ENCODE measurements at places on chromosomes 6 and 20. TPM values are rescaled to one million over a fixed set of nuclear protein-coding genes. Genes with fewer than 3 reads are reported as not detected.

GRCh38 chr6:105495515-105495914 lies 92.6 kb upstream of the PREP start:
- no peak for DNase-seq
- no peak overlapping the region for H3K27ac ChIP-seq
- H3K36me3 ChIP-seq = no peaks in the 10 kb centered on the region
- H3K4me1 ChIP-seq = no peaks in the 10 kb centered on the region
- peaks cover 2% of the 10 kb centered on the region for H3K27me3 ChIP-seq

The PRDM13 gene
- total RNA-seq = not detected

The SLC22A16 gene
- total RNA-seq = not detected

GRCh38 chr6:125511809-125512396 lies 210.1 kb upstream of the HDDC2 start:
- H3K4me1 ChIP-seq = peaks cover 10% of the 10 kb centered on the region
- H3K4me3 ChIP-seq = no peak overlapping the region
- no peaks in the 10 kb centered on the region for H3K36me3 ChIP-seq
- no peak for DNase-seq

DNA sequence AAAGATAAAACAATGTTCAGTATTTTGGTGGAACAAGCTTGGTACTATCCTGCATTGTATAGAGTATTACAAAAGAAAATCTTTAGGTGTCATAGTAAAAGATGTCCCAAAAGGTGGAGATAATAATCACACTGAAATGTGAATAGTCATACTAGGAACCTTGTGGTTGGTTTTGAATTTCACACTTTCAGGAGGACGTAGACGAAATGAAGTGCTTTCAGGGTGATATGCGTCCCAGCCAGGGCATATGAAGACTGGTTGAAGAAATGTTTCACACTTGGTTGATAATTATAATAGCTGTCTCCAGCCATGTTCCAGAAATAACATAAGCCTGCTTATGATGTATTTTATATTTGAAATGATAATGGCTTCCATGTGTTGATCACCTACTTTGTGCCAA lies 60.4 kb downstream of the SCAND1 start:
- no peak overlapping the region for H3K27ac ChIP-seq
- H3K4me1 ChIP-seq = no peaks in the 10 kb centered on the region
- no peak overlapping the region for H3K4me3 ChIP-seq
- H3K27me3 ChIP-seq = no peaks in the 10 kb centered on the region
- no peak for DNase-seq
- H3K36me3 ChIP-seq = no peaks in the 10 kb centered on the region

DNA sequence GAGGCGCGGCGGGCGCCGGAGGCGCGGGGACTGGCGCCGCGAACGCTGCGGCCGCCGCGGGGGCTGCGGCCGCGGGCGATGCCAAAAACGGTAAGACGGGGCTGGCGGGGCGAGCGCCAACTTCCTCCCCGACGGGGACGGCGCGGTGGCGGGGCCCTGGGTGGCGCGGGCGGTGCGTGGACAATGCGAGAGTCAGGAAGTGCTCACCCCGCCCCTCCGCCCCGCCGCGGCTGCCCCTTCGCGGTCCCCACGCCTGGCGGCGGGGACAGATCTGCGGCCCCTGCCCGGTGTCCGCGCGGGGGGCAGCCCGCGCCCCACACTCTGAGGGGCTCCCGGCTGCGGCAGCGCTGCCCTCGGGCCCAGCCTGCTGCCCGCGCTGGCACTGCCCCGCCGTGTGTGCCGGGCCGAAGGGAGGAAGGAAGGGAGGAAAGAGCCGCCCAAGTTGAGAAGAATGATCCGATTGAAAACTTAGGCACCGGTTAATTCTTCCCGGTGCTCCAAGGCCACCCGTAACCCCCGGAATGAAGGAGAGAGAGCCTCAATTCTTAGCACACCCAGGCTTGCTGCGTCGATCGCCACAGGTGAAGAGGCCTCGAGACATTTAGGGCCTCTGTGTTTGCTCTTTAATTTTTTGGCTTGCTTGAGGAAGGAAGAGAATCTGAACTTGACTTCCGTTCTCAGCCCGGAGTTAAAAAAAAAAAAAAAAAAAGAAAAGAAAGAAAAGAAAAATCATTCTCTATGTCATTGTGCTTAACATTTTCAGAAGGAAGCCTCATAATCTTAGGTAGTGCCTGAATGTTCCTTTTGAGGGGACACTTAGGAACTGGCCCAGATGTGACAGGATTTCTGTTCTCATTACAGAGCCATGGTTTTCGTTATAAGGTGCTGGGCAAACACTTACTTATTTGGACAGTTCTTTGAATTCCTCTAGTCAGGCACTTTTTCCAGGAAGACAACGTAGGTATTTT lies 982 bp downstream of the HECA start:
- DNase-seq = peak; percentile 69
- peak overlapping the region; percentile 93 for H3K27ac ChIP-seq
- H3K27me3 ChIP-seq = peaks cover 3% of the 10 kb centered on the region
- H3K4me3 ChIP-seq = peak overlapping the region; percentile 94
- peaks cover 32% of the 10 kb centered on the region for H3K4me1 ChIP-seq

DNA sequence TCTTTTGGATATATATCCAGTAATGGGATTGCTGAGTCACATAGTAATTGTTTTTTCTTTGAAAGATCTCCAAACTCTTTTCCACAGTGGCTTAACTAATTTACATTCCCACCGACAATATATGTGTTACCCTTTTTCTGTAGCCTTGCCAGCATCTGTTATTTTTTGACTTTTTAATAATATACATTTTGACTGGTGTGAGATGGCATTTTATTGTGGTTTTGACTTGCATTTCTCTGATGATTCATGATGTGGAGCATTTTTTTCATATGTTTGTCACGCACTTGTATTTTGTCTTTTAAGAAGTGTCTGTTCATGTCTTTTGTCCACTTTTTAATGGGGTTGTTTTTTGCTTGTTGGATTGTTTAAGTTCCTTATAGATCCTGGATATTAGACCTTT lies 58.9 kb upstream of the OPRM1 start:
- no peaks in the 10 kb centered on the region for H3K27me3 ChIP-seq
- no peak overlapping the region for H3K4me3 ChIP-seq
- H3K36me3 ChIP-seq = no peaks in the 10 kb centered on the region
- peaks cover 7% of the 10 kb centered on the region for H3K4me1 ChIP-seq

GRCh38 chr20:17786221-17786718 lies 86.5 kb downstream of the BANF2 start:
- no peak overlapping the region for H3K27ac ChIP-seq
- no peak for DNase-seq
- no peaks in the 10 kb centered on the region for H3K36me3 ChIP-seq
- H3K27me3 ChIP-seq = no peaks in the 10 kb centered on the region
- H3K4me1 ChIP-seq = peaks cover 6% of the 10 kb centered on the region

DNA sequence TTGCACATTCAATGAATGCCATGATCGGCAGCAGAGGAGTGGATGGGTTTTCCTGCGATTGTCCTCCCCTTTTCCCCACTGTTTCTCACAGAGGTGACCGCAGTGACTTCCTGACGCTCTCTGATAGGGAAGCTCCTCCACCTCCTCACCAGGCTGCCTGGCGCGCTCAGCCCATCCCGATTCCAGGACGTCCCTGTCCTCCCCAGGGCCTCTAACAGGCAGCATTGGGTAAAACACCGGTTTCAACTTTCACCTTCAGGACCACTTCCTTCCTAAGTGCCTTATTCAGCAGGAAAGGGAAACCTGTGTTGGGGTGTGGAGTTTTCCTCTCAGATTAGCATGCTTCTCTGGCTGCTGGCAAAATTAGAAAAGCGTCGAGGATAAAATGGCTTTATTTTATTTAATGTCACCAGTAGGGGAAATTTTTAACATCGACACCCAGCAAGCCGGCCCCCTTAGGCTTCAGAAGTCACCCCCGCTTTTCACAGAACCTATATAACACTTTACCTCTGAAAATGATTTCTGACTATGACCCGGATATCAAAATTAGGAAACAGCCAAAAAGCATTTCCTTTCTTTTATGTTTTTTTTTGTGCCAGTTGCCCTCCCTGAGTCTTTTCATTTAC lies 570.4 kb upstream of the GJE1 start:
- no peaks in the 10 kb centered on the region for H3K36me3 ChIP-seq
- peaks cover 16% of the 10 kb centered on the region for H3K4me1 ChIP-seq
- peak overlapping the region; percentile 71 for H3K4me3 ChIP-seq

The CST7 gene
- not detected for total RNA-seq

The RFX6 gene
- 23.9 TPM for total RNA-seq

DNA sequence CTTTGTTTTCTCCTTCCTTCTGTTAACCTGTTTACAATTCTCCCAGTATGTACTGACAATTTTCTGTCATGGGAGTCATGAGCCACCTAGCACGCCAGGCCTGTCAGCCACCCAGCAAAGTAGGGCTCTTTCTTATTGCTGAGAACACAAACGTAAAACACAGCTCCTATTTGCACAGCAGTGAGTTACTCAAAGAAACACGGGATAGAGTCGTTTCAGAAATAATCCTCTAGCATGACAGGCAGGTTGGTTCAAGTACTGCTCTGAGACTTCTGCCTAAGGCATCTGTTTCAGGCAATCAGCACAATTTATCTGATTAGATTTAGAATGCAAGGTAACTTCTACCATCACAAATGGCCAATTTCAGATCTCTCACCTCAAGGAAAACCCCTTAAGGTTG lies 88.8 kb downstream of the CD24 start:
- DNase-seq = no peak
- no peaks in the 10 kb centered on the region for H3K27me3 ChIP-seq
- no peaks in the 10 kb centered on the region for H3K36me3 ChIP-seq
- peak overlapping the region; percentile 79 for H3K27ac ChIP-seq
- peak overlapping the region; percentile 68 for H3K4me3 ChIP-seq
- peaks cover 68% of the 10 kb centered on the region for H3K4me1 ChIP-seq

DNA sequence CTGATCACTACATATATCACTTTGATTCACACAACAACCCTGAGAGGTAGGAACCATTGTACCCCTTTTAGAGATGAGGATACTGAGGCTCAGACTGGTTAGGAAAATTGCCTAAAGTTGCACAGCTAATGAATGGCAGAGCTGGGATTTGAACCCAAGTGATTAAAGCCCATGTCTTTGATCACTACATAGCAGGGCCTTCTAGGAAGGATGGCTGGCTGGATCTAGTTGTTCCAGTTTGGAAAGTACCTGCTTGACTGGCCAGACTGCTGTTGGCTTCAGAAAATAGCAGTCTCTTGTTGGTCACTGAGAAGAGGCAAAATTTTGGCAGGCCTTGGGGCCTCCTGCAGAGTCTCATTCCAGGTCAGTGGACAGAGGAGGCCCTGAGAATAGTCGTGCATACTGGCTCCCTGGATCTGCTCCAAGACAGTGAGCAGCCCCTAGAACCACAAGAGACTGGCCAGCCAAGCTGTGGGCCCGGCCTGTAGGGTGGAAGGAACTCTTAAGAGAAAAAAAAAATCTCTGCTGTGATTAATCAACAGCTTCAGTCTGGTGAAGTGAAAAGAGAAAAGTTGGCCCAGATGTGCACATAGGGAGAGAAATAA lies 17.5 kb downstream of the PPARD start:
- H3K36me3 ChIP-seq = peaks cover 16% of the 10 kb centered on the region
- peaks cover 51% of the 10 kb centered on the region for H3K4me1 ChIP-seq
- peak overlapping the region; percentile 40 for H3K4me3 ChIP-seq
- H3K27me3 ChIP-seq = no peaks in the 10 kb centered on the region
- H3K27ac ChIP-seq = peak overlapping the region; percentile 76

The PTK7 gene
- total RNA-seq = 115 TPM

The BTBD3 gene
- total RNA-seq = 114 TPM

- H3K27me3 ChIP-seq = peaks cover 14% of the 10 kb centered on the region
- no peak overlapping the region for H3K27ac ChIP-seq
- H3K4me1 ChIP-seq = peaks cover 4% of the 10 kb centered on the region
- no peak overlapping the region for H3K4me3 ChIP-seq
Observed at GRCh38 chr20:17457588-17458190, 73.5 kb downstream of the BFSP1 start.

DNA sequence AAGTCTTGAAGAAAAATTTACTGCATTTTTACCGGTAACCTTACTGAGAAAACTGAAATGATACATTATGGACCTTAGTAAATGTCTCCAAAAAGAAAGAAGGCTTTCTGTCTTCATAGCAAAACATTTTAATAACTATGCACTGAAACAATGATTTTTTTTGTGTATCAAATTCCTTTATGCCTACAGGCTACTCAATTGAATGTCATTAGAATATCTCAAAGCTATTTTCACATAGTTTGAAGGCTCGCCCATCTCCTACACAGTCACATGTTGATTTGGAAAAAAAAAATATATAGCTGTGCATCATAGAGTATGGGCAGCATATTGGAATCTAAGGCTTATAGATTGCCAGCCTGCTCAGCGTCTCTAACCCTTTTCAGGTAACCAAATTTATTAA lies 12.0 kb upstream of the MLIP start:
- peaks cover 5% of the 10 kb centered on the region for H3K27me3 ChIP-seq
- H3K27ac ChIP-seq = no peak overlapping the region
- no peak for DNase-seq
- H3K4me3 ChIP-seq = no peak overlapping the region
- H3K4me1 ChIP-seq = peaks cover 6% of the 10 kb centered on the region
- no peaks in the 10 kb centered on the region for H3K36me3 ChIP-seq

The ARFGAP1 gene
- 132 TPM for total RNA-seq

DNA sequence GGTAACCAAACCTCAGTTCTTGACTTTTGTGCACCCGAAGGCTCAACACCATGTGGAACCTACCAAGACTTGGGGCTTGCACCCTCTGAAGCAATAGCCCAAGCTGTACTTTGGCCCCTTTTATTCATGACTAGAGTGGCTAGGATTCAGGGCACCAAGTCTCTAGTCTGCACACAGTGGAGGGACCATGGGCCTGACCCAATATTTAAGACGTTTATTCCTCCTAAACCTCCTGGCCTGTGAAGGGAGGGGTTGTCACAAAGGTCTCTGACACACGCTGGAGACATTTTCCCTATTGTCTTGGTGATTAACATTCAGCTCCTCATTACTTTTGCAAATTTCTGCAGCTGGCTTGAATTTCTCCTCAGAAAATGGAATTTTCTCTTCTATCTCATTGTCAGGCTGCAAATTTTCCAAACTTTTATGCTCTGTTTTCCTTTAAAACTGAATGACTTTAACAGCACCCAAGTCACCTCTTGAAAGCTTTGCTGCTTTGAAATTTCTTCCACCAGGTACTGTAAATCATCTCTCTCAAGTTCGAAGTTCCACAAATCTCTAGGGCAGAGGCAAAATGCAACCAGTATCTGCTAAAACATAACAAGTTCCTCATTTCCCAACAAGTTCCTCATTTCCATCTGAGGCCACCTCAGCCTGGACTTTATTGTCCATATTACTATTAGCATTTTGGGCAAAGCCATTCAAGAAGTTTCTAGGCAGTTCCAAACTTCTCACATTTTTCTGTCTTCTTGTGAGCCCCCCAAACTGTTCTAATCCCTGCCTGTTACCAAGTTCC lies 481.4 kb upstream of the BTBD3 start:
- no peak for DNase-seq
- no peaks in the 10 kb centered on the region for H3K27me3 ChIP-seq
- H3K4me1 ChIP-seq = no peaks in the 10 kb centered on the region
- peaks cover 7% of the 10 kb centered on the region for H3K36me3 ChIP-seq
- H3K27ac ChIP-seq = no peak overlapping the region

DNA sequence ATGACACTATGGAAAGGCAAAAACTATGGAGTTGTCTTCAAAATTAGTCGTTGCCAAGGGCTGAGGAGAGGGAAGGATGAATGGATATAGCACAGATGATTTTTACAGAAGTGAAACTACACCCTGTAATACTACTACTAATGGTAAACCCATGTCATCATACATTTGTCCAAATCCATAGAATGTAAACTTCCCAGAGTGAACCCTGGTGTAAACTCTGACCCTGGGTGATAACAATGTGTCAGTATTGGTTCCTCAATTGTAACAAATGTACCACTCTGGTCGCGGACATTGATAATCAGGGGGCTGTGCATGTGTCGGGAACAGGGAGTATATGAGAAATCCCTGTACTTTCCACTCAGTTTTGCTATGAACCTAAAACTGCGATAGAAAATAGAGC lies 72.2 kb downstream of the CNBD2 start:
- no peak for DNase-seq
- H3K27ac ChIP-seq = no peak overlapping the region
- H3K4me1 ChIP-seq = peaks cover 3% of the 10 kb centered on the region
- H3K36me3 ChIP-seq = peaks cover 19% of the 10 kb centered on the region

The SMOC2 gene
- 4.2 TPM for total RNA-seq

All from type B pancreatic cell (in vitro differentiated cells).